ENCODE measurements at places on chromosomes 6 and 20. TPM values are rescaled to one million over a fixed set of nuclear protein-coding genes. Genes with fewer than 3 reads are reported as not detected.

DNA sequence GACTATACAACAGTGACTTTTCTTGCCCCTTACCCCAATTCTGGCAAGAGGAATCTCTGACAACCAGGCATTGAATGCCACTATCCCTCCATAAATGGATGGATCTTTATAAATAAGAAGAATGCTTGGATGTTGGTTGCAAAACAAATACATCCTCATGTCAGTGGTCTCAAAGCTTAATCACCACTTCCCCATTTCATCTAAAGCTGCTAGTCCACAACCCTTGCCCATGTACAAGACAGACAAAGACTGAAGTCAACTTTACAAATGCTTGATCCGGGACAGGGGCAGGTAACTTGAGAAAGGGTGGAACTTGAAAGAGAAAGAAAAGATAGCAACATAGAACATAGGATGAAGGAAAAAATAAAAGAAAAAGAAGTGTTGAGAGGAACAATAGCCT, 540.5 kb upstream of the NOX3 start:
- no peak for DNase-seq

GRCh38 chr20:33676652-33677645, 2.7 kb upstream of the NECAB3 start:
- peak; percentile 77 for DNase-seq

Gene BRD2
- 116 TPM for total RNA-seq

Gene MEI4
- not detected for total RNA-seq

Measured in osteoblast (primary cell).